H7 (cell line): ENCODE measurements at places on chromosomes 3 and 15. TPM values are rescaled to one million over a fixed set of nuclear protein-coding genes. Genes with fewer than 3 reads are reported as not detected.

Gene LMCD1
- 2.8 and 7.9 TPM in 2 replicates for total RNA-seq

Gene COLQ
- 0.52 and 1.00 TPM in 2 replicates for total RNA-seq

Gene GOLGA8T
- total RNA-seq = 0.35 and 1.1 TPM in 2 replicates

Gene EPHB1
- total RNA-seq = 0.48 and 3.3 TPM in 2 replicates

Gene EID1
- total RNA-seq = 85.5 and 88.7 TPM in 2 replicates

Gene RTP3
- 0.07 TPM in 1 of 2 replicates, not detected in the other for total RNA-seq

Gene PIF1
- total RNA-seq = 100 and 124 TPM in 2 replicates

Gene GP5
- total RNA-seq = not detected in 2 replicates

Gene DCLK3
- 0.37 and 0.42 TPM in 2 replicates for total RNA-seq

Gene ANKUB1
- total RNA-seq = not detected in 2 replicates

Gene TIMP4
- total RNA-seq = 22.9 and 40.3 TPM in 2 replicates

Gene SLC12A1
- 0.14 and 0.26 TPM in 2 replicates for total RNA-seq

Gene PRR20G
- total RNA-seq = 0.22 TPM in 1 of 2 replicates, not detected in the other

Gene KIF7
- total RNA-seq = 7.8 and 9.0 TPM in 2 replicates

Gene NANOGP8
- total RNA-seq = 221 and 310 TPM in 2 replicates

Gene FETUB
- total RNA-seq = not detected in 2 replicates

Gene MGLL
- 0.07 and 0.31 TPM in 2 replicates for total RNA-seq

Gene PP2D1
- not detected in 2 replicates for total RNA-seq

Gene SPSB4
- 35.1 and 35.6 TPM in 2 replicates for total RNA-seq

Gene AADACL2
- not detected in 2 replicates for total RNA-seq

Gene SPINT1
- total RNA-seq = 81.1 and 109 TPM in 2 replicates

Gene CCDC9B
- 0.03 and 0.18 TPM in 2 replicates for total RNA-seq

Gene GDPGP1
- 5.2 and 5.8 TPM in 2 replicates for total RNA-seq

Gene MST1
- 10.8 and 11.0 TPM in 2 replicates for total RNA-seq

Gene SPATA12
- 0.14 TPM in 1 of 2 replicates, not detected in the other for total RNA-seq

Gene IGDCC3
- total RNA-seq = 38.3 and 39.7 TPM in 2 replicates

Gene TTLL13
- total RNA-seq = 0.07 and 0.14 TPM in 2 replicates

Gene ROBO1
- 34.5 and 71.2 TPM in 2 replicates for total RNA-seq

Gene ZPLD1
- total RNA-seq = not detected in 2 replicates

Gene VGLL3
- total RNA-seq = 1.5 and 1.8 TPM in 2 replicates

Gene STAC
- 5.2 and 7.1 TPM in 2 replicates for total RNA-seq

Gene CMTM7
- 15.3 and 17.7 TPM in 2 replicates for total RNA-seq

Gene FBXL22
- total RNA-seq = 0.26 and 0.90 TPM in 2 replicates

Gene CCDC51
- 51.4 and 59.1 TPM in 2 replicates for total RNA-seq

Gene VEPH1
- total RNA-seq = 0.67 and 3.3 TPM in 2 replicates

Gene CCNL1
- total RNA-seq = 41.1 and 75.1 TPM in 2 replicates

Gene PPP2R3A
- 10.2 and 12.5 TPM in 2 replicates for total RNA-seq

Gene AMIGO3
- total RNA-seq = 5.7 and 5.8 TPM in 2 replicates
